NCI-H2081 (cell line): ENCODE measurements at places on chromosomes 1 and 21.

- no peak for DNase-seq
These were observed 12.4 kb upstream of the FCGR2A start for GRCh38 chr1:161492827-161493226.

DNA sequence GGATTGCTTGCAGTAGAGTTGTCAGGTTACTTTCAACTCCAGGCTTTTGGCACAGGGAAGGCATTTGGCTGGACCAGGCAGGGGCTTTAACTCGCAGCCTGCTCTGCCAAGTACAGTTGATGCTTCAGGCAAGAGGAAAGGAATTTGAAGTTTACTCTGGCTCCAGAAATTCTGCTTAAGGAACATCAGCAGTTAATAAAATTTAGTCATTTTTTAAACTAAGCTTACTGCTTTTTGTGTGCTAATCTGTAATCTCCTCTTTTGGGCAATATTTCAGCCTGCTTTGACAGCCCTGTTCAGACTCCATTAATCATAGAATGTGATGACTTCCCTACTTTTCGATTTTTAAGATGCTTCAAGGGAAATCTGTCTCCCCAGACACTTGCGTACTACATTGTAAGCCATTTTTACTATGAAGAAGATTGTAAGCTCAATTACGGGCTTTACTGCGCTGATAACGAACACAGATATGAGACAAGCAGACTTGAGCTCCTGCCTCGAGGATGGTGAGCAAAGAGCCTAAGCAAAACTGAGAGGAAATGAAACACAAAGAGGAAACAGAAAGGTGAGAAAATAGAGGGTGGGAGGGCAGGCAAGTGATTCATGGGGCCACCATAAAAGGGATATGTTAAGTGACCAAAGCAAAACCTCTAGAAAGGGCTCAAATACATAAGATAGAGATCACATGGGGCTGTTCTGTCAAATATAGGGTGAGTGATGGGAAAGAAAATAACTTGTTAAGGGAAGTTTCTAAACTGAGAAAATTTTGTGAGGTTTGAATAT is 76.6 kb upstream of the VAV3 start:
- DNase-seq = no peak

DNA sequence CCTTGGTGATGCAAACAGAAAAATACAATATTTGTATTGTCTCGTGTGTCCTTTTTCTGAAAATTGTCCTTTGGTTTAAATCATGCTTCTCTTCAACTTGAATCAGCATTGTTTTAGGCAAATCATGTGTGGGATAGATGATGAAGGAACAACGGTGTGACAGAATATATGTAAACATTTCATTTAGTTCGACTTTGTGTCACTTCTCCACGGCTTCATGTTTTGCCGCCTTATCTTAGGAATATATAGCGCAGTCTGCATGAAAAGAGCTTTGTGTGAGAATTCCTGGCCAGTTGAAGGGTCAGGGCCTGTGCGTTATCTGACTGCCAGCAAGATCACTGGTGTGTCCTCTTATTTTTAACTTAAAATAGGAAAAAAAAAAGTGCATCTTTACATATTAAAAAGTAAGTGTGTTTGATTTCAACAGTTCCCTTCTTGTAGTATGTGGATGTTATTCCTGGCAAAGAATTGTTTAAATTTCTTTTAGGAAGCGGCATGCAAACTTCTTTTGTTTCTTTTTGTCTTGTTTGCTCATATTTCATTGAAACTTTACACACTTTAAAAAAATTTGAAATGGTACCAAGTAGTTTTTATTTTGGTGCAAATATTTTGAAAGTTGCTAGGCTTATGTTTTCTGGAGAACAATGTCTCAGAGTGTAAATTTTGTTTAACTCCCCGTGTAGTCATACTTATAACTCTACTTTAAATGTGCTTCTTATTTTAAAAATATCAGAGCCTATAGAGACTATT is 465.2 kb downstream of the USP25 start:
- no peak for DNase-seq

- DNase-seq = no peak
These were observed 475.0 kb downstream of the SMYD3 start for GRCh38 chr1:246032031-246032551.

DNA sequence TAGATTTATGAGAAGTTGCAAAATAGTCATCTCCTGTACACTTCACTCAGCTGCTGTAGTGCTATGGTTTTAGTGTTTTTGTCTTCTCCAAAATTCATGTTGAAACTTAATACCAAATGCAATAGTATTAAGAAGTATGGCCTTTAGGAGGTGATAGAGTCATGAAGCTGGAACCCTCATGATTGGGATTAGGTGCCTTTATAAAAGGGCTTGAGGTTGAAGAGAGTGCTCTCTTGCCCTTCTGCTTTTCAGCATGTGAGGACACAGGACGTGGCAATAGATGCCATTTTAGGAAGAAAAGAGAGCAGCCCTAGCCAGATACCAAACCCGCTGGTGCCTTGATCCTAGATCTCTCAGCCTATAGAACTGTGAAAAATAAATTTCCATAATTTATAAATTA is 87.6 kb downstream of the CTH start:
- no peak for DNase-seq

DNA sequence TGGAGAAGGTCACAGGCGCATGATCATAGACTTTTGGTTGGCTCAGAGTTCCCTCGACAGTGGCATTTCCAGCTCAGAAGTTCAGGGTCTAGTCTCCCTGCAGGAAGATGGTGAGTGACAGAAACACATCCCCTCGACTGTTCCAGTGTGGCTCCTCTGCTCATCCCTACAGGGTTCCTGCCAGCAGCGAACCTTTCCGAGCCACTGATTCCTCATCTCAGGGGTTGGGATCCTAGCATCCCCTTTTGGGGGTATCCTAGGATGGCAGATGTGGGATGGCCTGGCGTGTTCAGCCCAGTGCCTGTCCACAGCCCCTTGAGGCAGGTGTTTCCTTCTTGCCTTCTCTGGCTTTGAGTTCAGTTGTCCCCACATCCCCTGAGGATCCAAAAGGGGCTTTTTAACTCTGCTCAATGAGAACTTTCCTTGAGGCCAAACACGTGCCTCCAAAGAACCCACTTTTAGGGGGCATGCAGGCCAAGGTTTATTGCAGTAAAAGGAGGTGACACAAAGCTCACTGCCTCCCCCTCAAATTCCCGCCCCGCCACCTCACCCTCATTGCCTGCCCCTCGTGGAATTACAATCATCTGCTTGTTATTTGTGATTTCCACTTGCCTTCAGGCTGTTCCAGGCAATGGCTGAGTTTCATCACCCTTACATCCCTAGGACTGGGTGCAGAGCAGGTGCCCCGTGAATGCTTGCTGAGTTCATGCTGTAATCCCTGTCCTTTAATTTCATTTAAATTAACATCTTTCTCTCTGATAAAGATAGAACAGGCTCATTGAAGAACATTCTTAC is 440.7 kb downstream of the CAMTA1 start:
- DNase-seq = no peak
